ENCODE measurements at places on chromosomes 3 and 15.

- no peak for DNase-seq
Observed at GRCh38 chr3:188192034-188192433, 38.1 kb downstream of the LPP start.

DNA sequence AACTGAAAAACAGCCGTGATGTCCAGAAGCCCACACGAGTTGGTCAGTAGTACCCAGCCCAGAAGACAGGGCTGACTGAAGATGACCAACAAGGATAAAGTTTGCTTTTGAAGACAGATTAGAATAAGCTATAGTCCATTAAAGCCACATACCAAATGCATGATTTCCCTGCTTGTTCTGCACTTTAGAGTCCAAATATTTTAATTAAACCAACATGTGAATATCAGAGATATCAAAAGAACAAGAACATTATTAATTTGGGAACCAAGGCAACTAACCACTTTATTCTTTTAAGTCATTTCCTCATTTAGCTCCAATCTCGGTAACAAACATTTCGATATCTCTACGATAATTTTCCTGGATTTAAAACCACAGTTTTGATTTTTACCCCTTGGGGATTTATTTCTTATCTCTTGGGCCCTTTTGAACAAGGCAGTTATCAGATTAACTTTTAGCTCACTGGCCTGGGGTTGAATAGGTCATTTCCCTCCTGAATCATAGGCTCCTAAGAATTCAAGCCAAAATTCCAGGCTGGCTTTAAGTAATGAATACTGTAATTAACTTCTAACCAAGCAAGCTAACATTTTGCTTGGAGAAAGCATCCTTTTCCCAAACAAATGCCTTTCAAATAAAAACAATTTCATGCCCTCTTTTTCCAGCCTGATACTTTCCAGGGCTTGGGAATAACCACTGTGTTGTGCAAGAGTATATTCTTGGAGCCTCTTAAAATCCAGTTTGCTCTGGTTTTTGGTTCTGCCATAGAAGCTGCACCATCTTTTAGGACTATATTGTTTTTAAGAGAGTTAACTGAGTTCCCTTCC, 102.9 kb upstream of the NR2E3 start:
- DNase-seq, result no peak

- DNase-seq, result no peak
Observed at GRCh38 chr3:136831461-136831860, 12.5 kb downstream of the SLC35G2 start.

- no peak for DNase-seq
Observed at GRCh38 chr3:106140431-106140830, 271.6 kb upstream of the CBLB start.

DNA sequence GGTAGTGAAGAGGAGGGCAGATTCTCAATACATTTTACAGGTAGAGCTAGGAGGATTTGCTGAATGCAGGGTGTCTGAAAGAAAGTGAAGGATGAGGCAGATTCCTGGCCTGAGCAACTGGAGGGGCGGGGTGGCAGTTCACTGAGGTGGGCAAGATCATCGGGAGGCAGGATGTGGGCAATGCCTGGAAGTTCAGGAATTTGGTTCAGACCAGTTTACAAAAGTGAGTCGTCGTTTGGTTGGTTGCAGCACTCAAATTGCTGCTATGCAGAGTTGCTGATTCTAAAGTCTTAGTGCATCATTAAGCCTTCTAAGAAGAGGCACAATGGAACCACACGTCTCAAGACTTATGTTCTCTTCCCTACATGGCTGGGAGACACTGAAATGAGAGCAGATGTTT, 134.0 kb downstream of the MFSD1 start:
- DNase-seq, result no peak

GRCh38 chr15:31482122-31482922, 155.7 kb downstream of the KLF13 start:
- no peak for DNase-seq

- no peak for DNase-seq
Observed at GRCh38 chr3:197478746-197479668, 76.8 kb downstream of the BDH1 start.
